ENCODE measurements at places on chromosomes 2 and 18.

- DNase-seq = no peak
Observed at GRCh38 chr2:185990861-185991525, 252.4 kb downstream of the FSIP2 start.

GRCh38 chr2:232505856-232506255, 14.3 kb upstream of the PRSS56 start:
- no peak for DNase-seq

DNA sequence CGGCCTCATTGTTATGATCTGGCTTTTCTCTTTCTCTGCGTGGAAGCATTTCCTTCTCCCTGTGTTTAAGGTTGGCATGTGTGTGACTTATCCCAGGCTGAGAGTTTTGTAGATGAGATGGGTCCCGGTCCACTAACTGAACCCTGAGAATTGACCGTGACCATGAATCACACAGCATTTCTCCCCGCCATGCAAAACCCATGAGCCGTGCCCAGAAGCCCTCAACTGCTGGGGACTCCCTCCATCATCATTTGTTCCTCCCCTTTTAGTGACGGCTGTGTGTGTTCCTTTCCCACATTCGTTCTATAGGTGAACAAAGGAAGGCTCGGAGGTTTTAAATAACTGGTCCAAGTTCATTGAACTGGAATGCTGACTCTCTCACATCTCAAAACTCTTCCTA, 30.1 kb upstream of the TXNDC2 start:
- DNase-seq = no peak

DNA sequence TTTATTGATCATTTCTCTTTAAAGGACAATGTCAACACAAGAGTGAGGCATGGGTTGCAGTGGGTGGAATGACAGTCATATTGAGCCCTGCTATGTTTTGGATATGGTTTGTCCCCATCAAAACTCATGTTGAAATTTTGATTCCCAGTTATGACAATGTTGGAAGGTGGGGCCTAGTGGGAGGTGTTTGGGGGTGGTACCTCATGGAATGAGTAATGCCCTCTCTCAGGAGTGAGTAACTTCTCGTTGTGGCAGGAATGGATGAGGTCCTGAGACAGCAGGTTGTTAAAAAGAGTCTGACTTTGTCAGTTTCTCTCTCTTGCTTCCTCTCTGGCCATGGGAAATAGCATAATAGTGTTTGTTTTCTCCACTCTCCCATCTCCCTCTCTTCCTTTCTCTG, 345.3 kb downstream of the DCC start:
- no peak for DNase-seq

- DNase-seq = no peak
Observed at GRCh38 chr18:29259838-29260237, 1082.9 kb upstream of the CDH2 start.
